HuH-7.5 (cell line): ENCODE measurements at places on chromosomes 2 and 18.

DNA sequence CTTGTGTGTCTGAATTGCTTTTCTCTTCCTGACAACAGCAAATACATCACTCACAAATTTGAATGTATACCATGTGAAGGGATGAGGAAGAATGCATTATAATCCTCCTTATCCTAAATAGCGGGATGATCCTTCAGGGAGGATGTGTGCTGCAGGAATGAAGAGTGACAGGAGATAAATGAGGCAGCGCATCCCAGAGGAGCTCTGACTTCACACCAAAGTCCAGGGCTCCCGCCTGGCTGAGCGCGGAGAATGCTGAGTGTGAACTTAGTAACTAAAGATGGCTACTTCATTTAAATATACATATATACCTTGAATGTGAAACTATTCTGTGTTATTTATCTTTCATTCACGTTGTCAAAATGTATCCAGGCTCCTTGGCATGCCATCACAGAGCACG, 145.2 kb upstream of the TPO start:
- DNase-seq: no peak

- no peak for DNase-seq
Observed at GRCh38 chr2:113258471-113259147, 20.1 kb downstream of the PAX8 start.

GRCh38 chr2:218852911-218853667, 6.5 kb upstream of the WNT6 start:
- peak; percentile 67 for DNase-seq

DNA sequence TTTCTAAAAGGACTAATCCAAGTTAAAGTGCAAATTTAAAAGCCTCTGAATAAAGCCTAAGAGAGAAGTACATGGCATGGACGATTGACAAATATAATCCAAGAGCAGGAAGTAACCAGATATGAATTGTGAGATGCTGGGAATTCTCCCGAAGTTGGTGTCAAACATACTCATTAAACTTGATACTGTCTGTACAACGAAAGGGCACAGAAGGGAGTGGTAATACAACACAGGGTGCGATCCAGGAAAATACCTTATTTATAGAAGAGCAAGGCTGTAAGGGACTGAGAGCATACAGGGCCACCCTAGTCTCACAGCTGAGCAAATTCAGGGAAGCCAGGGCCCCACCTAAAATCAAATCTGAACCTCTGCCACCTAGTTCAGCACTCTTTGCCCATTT, 41.6 kb downstream of the SEMA4F start:
- DNase-seq: no peak

GRCh38 chr2:149828520-149829210, 241.1 kb upstream of the MMADHC start:
- no peak for DNase-seq

DNA sequence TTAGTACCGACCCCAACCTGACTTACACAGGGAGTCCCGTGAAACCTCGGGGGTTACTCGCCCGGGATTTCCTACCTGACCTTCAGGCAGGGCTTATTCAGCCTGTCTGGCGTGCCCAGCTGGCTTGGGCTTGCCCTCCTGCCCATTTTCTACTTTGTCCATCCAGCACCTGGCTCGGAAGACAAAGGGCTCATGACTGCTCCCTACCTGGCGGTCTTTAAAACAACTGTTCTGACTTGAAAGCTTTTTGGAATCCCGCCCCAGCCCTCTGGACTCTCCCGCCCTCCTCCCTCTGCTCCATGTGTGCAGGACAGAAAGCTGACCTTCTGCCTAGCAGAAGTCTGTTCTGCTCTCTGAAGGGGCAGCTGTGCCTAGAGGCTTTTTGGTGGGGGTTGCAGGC, 43.1 kb downstream of the ACKR3 start:
- no peak for DNase-seq

DNA sequence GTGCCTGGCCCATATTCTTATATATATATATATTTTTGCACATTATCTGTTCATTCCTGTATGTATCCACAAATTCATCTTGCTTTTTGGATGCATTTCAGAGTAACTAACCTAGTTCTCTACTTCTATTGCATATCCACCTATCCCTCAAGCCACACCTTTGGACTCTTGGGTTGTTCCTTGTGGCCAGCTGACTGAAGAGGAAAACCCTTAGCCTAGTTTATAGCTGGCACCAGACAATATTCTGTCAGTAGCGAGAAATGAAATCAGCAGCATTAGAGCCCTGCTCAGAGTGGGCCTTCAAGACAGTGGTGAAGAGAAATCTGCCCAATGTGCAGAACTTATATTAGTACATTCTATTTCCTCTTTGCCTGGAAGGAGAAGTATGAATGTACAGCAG, 19.6 kb upstream of the ALMS1 start:
- no peak for DNase-seq

- peak; percentile 50 for DNase-seq
Observed at GRCh38 chr2:55618275-55619055, 1.0 kb upstream of the PPP4R3B start.

GRCh38 chr2:172021955-172022354, 22.2 kb downstream of the METAP1D start:
- no peak for DNase-seq

GRCh38 chr2:37769551-37769950, 98.1 kb upstream of the CDC42EP3 start:
- DNase-seq: no peak

DNA sequence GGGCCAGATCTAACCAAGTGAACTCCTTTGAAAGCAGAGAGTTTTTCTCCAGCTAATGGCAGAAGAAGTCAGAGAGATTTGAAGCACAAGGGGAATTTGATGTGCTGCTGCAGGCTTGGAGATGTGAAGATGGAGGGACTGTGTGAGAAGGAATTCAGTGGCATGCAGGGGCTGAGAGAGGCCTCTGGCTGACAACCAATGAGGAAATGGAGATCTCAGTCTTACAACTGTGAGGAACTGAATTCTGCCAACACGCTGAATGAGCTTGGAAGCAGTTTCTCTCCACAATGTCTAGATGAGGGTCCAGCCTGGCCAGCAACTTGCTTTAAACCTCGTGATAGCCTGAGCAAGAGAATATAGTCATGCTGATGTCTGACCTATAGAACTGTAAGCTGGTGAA, 224.1 kb upstream of the DPP10 start:
- no peak for DNase-seq

DNA sequence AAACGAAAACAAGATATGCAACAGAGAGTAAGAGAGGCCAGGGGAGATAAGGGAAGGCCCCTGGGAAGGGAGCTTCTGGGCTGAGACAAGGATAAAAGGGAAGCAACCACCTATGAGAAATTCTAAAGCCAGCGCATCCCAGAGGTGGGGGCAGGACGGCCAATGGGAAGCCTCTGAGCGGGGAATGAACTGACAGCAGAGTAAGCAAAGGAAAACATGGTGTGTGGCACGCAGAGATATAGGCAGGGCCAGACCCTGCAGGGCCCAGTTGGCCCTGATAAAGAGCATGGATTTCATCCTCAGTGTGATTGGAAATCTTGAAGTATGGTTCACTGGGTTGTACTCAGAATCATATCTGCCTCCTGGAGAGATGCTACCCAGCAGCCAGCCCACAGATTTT, 78.7 kb downstream of the IRS1 start:
- DNase-seq: no peak

GRCh38 chr2:75539955-75540716, 20.6 kb downstream of the EVA1A start:
- DNase-seq: no peak

DNA sequence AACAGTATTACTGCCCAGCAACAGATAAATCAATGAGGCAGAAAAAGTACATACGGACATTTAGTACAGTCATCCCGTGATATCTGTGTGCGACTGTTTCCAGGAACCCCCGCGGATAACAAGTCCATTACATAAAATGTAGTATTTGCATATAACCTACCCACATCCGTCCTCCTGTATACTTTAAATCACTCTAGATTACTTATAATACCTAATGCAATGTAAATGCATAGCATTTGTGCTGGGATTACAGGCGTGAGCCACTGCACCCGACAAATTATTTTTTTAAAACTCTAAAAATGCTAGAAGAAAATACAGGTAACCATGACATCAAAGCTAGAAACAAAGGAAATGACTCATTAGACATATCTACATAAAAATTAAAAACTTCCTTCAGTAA, 91.6 kb downstream of the FAM161A start:
- DNase-seq: no peak

DNA sequence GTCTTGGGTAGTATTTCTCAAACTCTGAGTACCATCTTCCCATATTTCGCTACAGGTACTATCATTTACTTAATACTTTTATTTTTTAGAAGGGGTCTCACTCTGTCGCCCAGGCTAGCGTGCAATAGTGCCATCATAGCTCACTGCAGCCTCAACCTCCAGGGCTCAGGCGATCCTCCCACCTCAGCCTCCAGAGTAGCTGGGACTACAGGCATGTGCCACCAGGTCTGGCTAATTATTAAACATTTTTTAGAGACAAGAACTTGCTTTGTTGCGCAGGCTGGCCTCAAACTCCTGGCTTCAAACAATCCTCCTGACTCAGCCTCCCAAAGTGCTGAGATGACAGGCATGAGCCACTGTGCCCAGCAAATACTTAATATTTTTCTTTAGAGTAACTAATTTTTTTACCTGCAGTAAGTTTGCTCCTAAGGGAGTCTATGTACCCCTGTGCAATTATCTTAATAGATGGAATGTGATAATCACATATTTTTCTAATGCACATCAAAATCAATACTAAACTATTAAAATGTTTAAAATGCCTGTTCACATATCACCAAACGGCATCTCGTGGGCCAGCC, 100.6 kb upstream of the ST3GAL5 start:
- DNase-seq: no peak

DNA sequence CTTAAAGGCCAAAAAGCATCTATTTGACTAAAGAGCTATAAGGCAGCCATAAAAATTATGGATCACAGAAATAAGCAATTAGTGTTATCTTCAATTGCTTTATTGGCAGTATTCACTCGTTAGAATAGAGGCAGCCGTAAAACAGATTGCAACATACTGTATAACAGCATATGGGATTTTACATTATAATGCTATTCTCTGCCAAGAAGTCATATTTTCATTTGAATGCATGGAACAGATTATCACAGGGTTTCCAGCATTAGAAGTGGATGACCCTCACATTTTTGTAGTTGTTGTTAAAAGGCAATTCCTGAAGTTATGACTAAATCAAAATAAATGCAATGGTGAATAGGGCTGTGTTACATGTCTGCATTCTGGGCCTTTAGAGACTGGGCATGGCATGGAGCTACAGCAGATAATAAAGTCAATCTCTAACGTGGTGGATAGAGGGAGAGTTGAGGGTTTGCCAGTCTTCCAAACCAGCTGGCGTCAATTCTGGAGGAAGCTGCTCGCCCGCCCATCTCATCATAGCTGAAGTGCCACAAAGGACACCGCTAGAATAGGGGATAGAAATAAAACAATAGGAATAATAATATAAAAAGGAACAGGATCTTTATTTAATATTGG, 155.4 kb upstream of the VRK2 start:
- no peak for DNase-seq

DNA sequence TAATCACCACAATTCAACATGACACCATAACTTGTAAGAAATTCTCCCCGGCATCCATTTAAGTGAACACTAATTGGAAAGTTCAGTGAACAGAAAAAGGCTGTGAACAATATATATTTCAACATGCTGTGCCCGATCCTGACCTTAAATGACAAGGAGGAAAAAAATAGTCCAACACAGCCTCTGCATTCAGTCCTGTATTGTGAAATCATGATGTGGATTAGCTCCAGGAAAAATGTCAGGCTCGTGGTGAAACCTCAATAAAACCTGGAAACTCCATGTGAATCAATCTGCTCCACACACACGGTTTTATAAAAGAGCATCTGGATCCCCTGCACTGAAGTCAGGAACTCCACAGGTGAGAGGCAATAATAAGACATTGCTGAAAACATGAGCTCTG, 145.4 kb upstream of the SPOPL start:
- DNase-seq: peak; percentile 12

DNA sequence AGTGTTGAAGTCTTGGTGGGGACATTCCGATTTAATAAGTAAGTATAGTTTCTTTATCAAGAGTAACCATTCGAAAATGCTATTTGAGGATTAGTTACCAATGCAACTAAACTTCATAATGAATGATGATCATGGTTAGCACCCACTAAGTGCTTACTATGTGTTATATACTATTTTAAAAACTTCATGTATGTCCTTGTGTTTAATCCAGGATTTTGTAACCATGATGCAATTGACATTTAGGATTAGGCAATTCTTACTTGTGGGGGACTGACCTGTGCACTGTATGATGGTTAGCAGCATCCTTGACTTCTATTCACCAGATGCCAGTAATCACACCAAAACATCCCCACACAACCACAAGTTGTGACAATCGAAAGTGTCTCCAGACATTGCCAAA, 859.9 kb upstream of the FSHR start:
- no peak for DNase-seq

DNA sequence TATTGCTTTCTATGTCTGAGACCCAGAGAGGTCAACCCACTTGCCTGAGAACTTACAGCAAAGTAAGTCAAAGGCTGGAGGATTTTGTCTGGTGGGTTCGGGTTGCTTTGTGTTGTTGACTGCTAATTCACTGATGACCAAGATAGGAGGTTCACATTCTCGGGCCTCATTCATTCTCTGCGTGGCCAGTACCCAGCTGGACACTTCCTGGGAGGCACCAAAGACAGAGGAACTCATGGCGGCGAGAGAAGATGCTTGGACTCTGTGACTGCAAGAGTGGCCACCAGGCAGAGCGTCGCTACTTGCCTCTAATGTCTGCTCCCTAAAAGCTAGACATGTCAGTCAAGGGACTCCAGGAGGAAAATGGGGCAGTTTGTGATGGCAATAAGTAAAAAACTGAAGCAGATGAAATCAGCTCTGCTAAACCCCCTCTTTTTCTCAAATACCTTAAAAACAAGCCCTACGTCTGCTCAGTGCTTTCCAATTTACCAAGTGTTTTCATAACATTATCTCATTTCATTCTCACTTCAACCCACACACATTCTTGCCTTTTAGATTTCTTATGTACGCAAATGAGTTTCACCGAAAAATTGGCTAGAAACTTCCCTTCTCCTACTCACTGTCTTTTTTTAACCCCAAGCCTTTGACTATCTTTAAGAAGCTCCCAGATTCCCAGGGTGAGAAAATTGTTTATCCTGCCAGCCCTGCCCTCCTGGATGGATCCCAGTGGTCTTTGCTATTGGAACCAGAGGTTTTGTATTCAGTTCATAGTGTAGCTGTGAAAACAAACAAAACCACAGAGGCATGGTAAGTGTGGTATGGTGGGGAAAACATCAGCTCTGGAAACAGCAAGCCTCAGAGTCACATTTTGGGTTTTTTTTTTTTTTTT, 4.9 kb upstream of the LBH start:
- no peak for DNase-seq

DNA sequence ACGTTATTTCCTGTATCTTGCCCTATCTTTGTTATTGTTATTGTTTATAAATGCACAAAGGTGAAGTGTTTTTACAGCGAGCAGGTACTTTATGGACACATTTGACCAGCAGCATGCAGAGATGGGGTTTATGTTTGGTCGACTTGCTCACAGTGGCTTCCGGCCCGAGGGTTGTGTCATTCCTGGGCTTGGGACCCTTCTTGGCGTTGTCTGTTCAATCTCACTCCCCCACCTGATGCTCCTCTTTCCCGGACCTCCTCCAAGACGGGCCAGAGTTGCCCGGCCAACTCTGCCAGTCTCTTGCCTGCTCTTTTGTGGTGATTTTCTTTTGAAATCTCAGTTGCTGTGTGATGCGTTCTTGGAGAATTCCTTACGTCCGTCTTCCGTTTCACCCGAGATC, 153.9 kb downstream of the TWIST2 start:
- no peak for DNase-seq

- no peak for DNase-seq
Observed at GRCh38 chr18:68532328-68532885, 182.5 kb downstream of the TMX3 start.

GRCh38 chr2:179265082-179265510, 464 bp upstream of the SESTD1 start:
- peak; percentile 23 for DNase-seq

- no peak for DNase-seq
Observed at GRCh38 chr2:1663621-1664020, 80.7 kb downstream of the PXDN start.
